ENCODE measurements at places on chromosomes 1 and 21. TPM values are rescaled to one million over a fixed set of nuclear protein-coding genes. Genes with fewer than 3 reads are reported as not detected.

The LDLRAD2 gene
- under 0.01 TPM for total RNA-seq

The SPRR3 gene
- not detected for total RNA-seq

The S100A7 gene
- total RNA-seq: not detected

The OVAAL gene
- total RNA-seq: not detected

The KHDRBS1 gene
- 95.7 TPM for total RNA-seq

The TMEM51 gene
- 9.2 TPM for total RNA-seq

The KCNK1 gene
- 8.9 TPM for total RNA-seq

The DPT gene
- not detected for total RNA-seq

The PLCH2 gene
- total RNA-seq: not detected

The RALGPS2 gene
- total RNA-seq: 13.0 TPM

The PLA2G2A gene
- total RNA-seq: not detected

The TNFRSF4 gene
- not detected for total RNA-seq

The FCN3 gene
- total RNA-seq: not detected

The LRRC71 gene
- total RNA-seq: not detected

The SIPA1L2 gene
- total RNA-seq: 0.86 TPM

The CCDC24 gene
- total RNA-seq: 3.7 TPM

The C1orf87 gene
- not detected for total RNA-seq

The CHIT1 gene
- total RNA-seq: not detected

The VANGL2 gene
- not detected for total RNA-seq
